ENCODE measurements at places on chromosomes 5 and 9.

DNA sequence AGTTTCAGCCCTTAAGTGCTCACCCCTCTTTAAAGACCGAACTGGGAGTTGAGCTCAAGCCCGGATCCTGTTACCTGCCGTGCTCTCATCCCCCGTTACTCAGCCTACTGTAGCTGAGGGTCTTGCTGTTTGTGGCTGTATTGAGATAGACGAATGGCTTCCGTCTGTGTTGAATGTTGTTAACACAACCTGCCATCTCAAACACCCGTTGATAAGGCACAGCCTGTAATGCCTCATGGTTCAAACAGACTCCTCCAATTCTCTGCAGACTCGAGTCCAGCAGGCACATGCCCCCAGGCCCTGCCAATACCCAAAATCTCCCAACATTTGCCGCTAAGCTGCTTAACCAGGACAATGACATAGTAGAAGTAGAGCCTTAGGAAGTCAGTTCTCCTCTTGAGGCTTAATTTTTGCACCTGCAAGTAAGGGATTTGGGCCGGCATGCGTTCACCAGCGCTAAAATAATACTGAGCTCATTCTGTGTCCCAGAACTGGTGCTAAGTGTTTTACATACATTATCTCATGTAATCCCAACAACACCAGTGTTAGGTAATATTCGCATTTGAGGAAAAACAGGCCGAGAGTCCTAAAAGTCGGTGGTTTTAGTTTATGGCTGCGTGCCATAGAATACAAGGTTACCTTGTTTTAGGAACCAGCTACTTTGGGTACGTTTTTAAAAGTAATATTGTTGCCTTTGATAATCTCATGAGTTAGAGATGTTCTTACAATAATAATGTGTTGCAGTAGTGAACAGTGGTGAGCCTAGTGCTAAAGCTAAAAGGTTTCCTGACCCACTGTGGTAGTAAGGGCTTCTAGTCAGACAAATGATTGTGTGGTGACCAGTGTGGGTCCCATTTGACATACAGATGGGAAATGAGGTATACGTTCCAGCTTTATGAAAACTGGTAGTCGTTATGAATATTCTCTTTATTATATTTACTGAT, 1.5 kb upstream of the RFX3 start:
- DNase-seq: peak; percentile 10

DNA sequence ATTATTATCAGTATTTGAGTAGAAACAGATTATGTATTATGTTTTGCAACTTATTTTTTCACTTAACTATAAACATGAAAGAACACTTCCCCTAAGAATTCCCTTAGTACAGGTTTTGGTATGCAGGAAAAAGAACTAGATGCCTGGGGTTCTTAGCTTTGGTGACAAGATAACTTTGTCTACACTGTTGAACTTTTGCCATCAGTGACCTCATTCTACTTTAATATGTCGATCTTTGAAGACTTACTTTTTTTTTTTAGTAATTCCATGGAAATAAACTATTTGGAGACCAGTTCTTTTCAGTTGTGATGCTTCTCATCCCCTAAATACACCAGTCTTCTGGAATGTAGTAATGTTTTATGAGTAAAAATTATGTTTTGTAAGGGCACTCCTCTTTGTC, 34.3 kb downstream of the ZNF462 start:
- no peak for DNase-seq

GRCh38 chr9:83965350-83966208, 14.4 kb downstream of the HNRNPK start:
- no peak for DNase-seq

DNA sequence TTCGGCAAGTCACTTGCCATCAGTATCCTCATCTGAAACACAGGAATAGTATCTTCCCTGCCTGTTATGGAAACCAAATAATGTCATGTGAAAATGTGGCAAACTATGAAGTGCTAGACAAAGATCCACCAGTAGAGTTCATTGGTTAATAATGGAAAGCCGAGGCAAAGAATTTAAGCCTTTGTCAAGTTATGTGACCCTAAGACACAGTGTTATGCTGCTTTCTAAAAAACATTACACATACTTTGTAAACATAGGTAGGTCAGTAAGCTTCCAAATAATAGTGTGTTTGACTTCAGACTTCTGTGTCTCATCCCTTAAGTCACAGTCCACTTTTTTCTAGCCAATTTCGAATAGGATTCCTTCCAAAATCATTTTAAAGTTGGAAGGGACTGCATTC, 6.0 kb downstream of the PTAR1 start:
- DNase-seq: no peak

DNA sequence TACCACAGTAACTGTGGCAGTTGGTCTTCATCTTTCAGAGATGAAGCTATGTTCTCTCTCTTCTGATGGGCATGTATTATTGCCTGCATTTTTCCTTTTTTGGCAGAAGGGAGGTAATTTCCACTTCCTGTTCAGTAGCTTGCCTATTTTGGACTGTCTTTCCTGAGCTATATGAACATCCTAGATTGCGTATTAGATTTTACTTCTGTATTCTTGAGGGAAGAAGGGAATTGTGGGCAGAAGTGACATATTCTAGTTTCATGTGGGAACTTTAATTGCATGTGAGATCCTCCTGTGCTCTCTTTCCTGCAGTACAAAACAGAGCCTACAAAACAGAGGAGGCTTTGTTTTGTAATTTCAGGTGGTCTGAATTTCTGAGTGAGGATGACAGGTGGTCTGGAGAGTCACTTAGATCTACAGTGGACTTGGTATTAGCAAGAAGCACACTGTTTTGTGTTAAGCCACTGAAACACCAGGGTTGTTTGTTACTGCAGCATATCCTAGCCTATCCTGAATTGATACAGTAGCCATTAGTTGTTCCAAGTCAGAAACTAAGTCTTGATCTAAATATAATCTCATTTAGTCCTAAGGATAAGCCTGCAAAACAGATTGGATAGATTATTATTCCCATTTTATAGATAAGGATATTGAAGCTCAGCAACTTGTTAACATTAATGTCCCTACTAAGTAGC, 68.1 kb downstream of the AOPEP start:
- no peak for DNase-seq

- peak; percentile 41 for DNase-seq
Measured at GRCh38 chr9:77455312-77455927, 192.7 kb downstream of the GNA14 start.

DNA sequence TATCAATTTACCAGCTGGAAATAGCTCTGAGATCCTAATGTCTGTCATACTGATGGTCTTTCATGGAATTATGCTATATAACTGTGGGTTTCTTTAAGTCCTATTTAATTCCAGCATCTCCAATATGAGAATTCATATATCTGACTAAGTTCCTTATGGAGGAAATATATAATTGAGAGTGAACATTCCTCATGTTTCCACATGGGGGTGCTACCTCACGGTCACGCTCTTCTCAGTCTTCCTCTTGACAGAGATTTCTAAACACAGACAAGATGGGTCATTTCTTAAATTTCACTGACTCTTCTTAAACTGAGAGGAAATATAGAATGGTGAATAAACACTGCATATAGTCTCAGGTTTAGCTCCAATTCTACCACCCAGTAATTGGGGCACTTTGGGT, 212.1 kb downstream of the SLF1 start:
- no peak for DNase-seq

- DNase-seq: no peak
Measured at GRCh38 chr5:61328791-61329549, 3.1 kb upstream of the ZSWIM6 start.

- no peak for DNase-seq
Measured at GRCh38 chr9:113807173-113808061, 68.7 kb upstream of the ZNF618 start.
